GM13976 (cell line): ENCODE measurements at places on chromosomes 1 and 21.

GRCh38 chr1:244802556-244803239 is 32.8 kb upstream of the COX20 start:
- DNase-seq, result no peak

DNA sequence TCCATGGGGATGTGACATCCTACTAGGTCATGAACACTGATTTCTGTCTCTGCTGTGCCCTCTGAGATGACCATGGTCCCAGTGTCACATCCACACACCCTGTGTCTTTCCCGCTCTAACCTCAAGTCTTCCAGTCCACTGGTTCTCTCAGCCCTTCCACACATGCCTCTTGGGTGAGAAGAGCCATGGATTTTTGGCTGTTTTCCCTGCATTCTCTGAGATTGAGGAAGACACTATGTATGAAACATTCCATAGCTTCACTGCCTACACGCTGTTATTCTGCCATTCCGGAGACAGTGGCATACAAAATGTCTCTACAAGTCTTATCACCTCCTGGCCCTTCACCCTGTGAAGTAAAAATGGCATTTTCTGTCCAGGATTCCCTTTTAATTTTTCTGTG is 247.3 kb downstream of the BACH1 start:
- DNase-seq, result no peak

DNA sequence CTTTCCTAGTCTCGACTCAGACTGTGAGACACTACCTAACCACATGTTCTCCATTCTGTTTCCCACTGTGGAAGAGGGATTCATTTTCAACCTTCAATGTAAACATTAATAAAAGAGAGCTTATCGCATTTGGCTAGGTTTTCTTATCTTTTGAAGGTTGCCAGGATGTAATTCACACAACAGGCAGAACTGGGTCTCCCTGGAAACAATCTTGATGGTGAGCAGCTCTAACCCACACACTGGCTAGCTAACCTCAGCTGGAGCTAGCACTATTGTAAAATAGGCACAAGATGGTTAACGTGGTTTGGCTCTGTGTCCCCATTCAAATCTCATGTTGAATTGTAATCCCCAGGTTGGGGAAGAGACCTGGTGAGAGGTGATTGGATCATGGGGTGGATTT is 75.1 kb downstream of the ZSCAN20 start:
- DNase-seq, result no peak

DNA sequence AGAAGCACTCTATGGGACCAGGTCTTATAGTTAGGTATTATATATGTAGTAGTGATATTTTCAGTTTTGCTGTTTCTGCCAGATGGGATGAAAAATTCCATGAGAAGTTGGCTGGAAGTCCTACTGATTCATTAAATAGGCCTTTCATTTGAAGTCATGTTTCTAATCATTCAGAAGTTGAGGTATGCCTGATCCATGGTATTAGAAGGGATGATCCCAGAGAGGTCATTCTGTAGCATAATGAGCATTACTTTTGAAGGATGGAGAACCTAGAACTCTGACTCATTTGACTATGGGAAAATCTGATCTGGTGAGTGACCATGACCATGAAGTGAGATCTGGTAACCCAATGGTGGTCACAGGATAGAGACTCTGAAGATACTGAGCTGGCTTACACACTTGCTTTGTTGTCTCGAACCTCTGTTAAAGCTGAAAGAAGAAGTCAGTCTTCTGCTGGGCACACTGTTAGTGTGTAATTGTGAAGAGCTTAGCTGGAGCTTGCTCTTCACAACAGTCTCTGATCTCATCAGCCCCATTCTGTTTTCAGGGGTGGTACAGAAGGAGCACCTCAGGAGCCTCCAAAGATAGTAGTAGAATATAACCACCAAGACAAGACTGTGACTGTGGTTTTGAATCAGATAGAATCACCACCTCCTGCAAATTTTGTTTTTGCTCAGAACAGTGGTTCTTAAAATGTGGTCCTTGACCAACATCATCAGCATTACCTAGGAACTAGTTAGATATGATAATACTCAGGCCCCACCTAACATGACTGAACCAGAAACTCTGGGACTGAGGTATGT is 9.0 kb downstream of the MGST3 start:
- DNase-seq, result no peak

GRCh38 chr1:108916788-108917187 is 40.0 kb downstream of the GPSM2 start:
- no peak for DNase-seq

DNA sequence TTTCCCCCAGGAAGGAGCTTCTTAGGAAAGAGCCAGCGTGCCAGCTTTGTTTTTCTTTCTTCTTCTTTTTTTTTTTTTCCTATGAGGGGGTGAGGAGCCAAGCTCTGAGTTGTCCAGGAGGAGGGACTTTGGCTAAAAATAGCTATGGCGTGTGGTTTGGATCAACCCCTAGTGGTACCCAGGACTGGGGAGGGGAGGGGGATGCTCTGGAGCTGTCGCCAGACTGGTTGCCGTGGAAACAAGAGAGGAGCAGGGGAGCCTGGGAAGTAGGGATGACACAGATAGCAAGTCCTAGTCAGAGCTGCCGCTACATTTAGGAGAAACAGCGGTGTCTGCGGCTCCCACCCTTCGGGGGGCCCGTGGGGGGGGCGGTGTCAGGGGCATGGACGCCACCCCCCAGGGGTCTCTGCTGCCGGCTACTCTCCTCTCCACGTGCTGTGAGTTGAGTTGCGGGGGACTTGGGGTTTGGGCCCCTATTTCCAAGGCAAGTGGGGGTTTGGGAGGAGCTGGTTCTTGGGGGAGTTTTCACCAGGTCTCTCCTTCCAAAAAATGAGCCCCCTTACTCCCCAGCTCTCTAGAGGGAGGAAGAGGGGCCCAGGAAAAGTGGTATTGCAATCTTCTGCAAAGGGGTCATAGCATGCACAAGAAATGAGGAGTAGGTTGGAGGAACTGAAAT is at the start of gene KCNJ9:
Gene KCNJ9, plus strand, starts transcription at position 278 of the 676 bp plus-strand sequence. CDS start 2,493 bp downstream, outside the sequence.
- DNase-seq, result no peak

DNA sequence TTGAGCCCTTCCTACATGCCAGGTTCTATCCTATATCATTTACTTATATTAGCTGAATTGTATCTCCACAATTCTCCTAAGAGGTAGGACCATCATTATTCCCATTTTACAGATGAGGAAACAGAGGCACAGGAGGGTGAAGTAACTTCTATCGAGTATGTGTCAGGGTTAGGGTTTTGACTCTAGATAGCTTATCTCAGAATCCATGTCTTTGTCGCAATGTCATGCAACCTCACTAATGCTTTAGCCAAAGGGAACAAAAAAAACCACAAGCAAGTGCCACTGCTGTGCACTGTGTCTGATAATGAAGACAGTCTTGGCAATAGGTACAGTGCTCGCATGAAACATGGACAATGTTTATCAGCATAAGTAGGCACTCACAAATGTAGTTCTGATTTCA is 95.4 kb upstream of the CLDN14 start:
- no peak for DNase-seq

DNA sequence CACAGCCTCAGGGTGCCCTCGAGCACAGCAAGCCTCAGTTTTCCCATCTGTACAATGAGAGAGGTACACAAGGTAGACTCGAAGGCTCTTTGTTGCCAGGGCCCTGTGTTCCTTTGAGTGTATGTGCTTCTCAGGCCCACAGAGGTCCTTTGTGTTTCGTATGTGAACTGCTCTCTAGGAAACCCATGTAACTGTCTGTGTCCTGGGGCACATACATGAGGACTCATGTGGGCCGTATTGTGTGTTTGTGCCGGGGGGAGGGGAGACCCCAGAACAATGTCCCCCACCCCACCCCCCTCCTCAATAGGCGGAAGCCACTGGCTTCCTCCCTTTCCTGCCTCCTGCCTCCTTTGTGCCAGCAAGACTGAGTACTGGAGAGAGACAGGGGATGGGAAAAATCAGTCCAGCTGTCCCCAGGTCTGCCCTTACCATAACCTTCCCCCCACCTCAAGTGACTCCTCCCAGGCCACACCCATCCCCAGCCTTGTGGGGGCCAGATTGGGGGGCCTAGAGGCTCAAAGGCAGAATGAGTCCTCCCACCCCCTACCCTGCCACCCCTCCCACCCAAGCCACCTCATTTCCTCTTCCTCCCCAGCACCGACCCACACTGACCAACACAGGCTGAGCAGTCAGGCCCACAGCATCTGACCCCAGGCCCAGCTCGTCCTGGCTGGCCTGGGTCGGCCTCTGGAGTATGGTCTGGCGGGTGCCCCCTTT is at the start of gene TIE1:
Gene TIE1, plus strand, starts transcription at position 605 of the 717 bp plus-strand sequence. Its CDS starts 90 bp downstream, at position 695.
- DNase-seq, result no peak

DNA sequence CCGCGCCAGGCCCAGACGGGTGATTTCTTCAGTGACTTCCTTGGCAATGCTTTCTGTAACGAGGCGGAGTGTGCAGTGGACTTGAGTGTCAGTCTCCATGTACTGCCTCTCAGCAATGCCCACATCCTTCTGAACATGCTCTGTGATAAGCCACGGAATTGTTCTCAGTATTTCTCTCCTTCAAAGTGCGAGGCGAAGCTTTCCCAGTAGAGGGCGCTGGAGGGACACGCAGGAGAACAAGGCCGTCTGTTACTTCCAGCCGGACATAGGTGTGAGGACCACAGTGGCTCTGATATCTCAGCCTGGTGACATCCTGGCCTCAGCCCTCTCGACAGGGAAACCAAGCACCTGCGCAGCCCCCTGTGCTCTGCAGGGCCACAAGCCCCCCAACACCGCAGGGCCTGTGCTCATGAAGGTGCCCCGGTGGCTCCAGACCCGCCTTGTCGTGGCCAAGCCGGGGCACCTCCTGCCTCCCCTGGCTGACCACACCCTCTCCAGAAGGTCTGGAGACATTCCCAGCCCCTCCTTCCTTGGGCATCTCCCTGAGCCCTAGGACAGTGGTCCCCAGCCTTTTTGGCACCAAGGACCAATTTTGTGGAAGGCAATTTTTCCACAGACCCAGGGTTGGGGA is 46.1 kb upstream of the BACE2 start:
- DNase-seq, result peak; percentile 58

GRCh38 chr1:23191199-23191598 is 22.5 kb upstream of the LUZP1 start:
- no peak for DNase-seq

- DNase-seq, result no peak
Measured at GRCh38 chr1:153429266-153430165, 13.2 kb downstream of the S100A7A start.
